ENCODE measurements at places on chromosomes 1 and 21.

- no peak for DNase-seq
These were observed 65.4 kb downstream of the UBIAD1 start for GRCh38 chr1:11338284-11338924.

- DNase-seq: no peak
These were observed 80.2 kb downstream of the LRRC8D start for GRCh38 chr1:89900791-89901708.

- peak; percentile 90 for DNase-seq
These were observed at the start of gene FAAP20 for GRCh38 chr1:2194319-2194897. Gene FAAP20, minus strand, starts transcription at chr1:2194772. Its CDS starts 23 bp downstream, at chr1:2194749.

GRCh38 chr1:246052603-246053002 lies 454.5 kb downstream of the SMYD3 start:
- DNase-seq: no peak

- DNase-seq: peak; percentile 10
These were observed 142.1 kb upstream of the WNT4 start for GRCh38 chr1:22284906-22285548.

DNA sequence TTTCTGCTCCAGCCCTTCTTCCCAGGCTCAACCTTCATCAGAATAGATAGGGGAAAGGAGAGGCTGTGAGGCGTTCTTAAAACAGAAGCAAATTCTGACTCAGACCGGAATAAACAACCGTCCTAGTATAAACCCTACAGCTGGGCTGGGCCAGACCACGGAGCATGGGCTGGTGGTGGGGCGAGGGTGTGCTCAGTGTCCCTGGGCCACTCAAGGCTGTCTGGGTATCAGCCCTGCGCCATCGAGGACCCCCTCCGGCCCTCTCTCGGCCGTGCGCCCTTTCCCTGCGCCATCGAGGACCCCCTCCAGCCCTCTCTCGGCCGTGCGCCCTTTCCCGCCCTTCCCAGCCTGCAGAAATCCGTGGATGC lies 36.0 kb downstream of the CAPN2 start:
- DNase-seq: no peak

GRCh38 chr1:169295846-169296245 lies 71.8 kb downstream of the NME7 start:
- DNase-seq: no peak

DNA sequence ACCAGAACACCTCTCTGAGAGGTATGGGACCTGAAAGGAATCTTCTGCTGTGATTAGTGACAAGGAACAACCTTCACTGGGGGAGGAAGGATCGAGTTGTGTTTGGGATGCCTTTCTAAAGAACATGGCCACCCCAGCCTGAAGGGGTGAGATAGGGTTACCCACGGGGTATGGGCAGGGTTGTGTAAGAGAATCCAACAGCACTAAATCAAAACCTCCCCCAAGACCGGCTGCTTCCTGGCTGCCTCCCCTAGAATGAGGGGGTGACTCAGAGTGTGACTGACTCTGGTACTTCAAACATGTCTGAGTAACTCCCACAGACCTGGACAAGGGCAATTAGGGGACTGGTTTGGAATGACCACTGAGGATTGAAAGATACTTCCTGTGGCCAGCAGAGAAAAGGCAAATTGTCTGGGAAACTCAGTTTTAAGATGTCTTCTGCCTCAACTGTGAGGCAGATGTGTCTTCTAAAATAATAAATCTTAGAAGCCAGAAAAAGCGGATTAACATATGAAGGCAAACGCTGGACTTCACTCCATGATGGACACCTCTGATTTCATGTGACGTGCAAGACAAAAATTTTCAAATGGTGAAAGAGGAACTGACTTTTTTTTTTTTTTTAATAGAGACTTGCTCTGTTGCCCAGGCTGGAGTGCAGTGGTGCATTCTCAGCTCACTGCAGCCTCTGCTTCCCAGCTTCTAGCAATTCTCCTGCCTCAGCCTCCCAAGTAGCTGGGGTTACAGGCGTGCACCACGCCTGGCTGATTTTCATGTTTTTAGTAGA lies 6.7 kb upstream of the PTPN14 start:
- no peak for DNase-seq

- no peak for DNase-seq
These were observed 30.4 kb downstream of the SLC30A7 start for GRCh38 chr1:100926240-100926639.

DNA sequence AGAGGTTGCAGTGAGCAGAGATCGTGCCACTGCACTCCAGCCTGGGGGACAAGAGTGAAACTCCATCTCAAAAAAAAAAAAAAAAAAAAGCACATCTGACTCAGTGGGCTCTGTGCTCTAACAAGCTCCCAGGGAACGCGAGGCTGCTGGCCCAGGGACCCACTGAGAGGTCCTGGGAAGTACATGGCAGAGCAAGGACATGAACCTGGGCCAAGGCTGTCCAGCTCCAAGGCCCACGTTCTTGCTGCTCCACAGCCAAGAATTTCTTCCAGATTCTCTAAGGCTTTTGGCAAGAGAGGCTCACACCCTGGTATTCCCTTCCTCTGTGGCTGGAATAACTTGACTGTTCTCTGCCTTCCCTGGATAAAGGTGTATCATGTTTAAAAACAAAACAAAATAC lies 15.4 kb upstream of the AGTRAP start:
- no peak for DNase-seq

DNA sequence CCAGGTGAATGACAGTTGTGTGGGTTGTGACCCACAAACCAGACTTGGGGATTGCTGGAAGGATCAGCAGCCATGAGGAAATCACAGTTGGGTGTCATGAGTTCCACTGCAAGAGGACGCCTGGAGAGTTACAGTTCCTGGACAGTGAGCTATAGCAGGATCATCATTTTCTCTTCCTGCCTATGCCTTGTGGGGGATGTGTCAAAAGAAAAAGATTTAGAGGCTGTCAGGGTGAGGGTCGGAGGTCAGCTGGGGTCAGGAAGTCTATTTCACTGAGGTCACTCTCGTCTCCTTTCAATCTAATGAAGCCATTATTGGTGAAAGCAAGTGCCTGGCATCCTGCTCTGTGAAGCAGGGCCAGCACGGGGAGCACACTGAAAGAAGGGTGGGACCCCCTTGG lies 7.0 kb upstream of the LIN28A start:
- no peak for DNase-seq

GRCh38 chr1:62159940-62160348 lies 34.7 kb upstream of the L1TD1 start:
- no peak for DNase-seq

DNA sequence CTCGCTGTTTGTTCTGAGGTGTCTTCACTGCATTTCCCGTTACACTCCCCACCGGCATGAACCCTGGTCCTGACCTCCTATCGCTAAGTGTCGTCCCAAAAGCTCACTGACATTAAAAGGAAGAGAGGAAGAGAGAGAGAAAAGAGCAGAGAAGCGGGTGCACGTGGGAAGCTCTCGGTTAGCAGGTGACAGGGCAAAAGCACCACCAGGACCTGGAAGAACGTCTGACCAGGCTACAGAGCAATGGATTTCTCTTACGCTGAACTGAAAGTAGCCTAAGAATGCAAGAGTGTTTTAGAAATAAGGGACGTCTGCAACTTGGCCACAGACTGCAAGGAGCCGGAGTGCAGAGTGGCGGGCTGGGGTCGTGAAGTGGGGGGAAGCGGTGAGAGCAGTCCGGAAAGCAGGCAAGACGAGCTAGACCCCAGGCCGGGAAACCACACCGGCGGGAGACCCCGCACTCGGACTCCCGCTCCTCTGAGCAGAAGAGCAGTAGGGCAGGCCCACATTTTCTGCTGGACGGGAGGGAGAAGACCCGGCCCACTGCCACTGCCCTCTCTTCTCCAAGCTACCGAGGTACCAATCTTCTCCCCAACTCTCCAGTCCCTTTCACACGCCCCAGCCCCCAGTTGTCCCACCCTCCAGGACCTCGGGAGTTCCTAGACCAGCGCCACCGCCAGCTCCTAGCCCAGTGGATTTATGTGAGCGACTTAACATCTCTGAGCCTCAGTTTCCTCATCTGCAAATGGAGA lies 8.3 kb upstream of the MPZL1 start:
- no peak for DNase-seq

- no peak for DNase-seq
These were observed 166.5 kb upstream of the CD34 start for GRCh38 chr1:208077232-208078075.

DNA sequence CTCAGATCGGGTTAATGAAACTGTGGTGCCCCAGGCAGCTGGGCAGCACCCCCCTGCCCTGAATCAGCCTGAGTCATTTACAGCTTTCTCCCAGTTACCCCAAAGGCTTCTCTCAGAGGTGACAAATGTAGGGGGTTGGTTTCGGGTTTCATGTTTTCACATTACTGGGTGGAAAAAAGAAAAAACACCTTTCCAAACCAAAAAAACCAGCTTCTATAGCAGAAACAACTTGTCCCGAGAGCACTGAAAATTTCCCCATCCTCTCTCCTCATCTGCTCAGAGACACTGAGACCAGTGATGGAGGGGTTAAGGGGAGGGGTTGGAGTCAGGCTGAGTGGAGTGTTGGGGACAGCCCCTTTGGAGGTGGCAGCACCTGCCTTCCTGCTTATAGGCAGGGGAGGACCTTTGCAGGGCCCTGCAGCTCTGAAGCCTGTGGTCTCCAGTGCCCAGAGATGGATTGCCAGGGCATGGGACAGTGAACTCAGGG lies 15.6 kb downstream of the UTP11 start:
- DNase-seq: no peak

DNA sequence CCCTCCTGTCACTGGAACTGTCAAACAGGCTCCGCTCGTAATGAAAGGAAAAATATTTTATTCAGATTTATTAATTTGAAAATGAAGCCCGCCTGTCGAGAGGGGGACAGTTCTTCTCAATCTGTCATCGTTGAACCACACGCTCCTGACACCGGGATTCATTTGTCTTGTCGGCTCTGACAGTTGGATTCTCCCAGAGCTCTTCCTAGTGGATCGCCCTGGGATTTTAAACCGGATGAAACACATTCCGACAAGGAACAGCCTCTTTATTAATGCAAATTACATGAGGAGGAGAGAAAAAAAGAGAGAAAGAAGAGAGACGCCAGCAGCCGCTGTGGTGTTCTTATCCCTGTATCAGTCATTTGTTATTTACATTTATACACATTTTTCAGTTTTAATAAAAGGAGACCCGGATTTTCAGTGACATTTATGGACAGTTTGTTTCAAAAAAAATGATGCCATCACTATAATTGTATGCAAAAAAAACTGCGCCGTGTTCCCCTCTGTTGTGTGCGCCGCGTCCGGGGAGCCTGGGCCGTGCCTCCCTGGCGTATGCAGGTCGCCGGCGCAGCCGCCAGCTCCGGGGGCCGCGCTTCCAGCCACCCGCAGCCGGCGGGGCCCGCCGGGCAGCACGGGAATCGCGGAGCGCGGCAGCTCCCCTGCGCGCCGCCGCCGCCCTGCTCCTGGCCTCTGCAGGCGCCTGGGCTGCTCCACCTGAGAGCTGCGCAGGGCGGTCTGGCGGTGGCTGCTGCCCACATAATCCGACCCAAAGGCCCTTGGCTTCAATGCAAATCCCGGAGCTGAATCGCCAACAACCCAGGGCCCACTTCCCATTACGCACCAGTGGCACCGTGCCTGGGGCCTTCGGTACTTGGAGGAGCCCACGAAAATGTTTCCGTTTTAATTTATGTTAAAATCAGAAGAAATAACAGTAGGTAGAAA lies 237.9 kb upstream of the PBX1 start:
- DNase-seq: peak; percentile 37

DNA sequence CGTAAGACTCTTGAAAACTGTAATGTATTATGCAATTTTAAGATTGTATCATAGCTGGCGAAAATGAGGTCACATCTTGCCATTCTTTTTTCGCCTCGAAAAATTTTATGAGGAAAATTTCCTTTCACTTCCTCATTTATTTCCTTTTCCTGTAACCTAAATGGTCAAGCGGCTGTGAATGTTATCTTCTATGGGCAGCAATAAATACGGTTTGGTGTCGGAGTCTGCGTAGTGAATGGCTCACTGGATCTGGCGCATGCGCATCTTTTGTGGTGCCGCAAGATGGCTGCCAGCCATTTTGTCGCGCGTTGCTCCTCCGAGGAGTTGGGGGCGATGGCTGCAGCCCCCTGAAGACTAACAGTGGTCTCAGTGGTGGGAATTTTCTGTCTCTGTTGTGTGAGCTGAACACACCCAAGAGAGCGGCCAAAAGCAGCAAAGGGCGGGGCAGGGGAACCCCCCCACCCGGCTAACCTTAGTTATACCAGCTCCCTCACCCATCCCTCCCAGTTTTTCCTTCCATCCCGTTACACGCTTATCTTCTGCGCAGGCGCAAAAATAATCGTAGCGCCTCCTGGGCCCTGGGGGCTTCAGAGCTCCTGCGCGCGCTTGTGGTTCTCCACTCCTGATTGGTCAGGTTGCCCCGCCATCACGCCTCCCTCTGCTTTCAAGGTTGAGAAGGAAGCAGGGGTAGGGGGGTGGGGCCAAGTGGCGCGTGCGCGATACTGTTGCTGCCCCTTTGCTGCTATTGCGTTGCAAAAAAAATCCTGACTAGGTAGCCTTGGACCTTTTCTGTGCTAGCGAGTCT lies at the start of gene RPRD2:
Gene RPRD2 (plus strand): TSS at position 722 of the 805 bp plus-strand sequence. CDS start 568 bp downstream, outside the sequence.
- DNase-seq: peak; percentile 98

GRCh38 chr1:100292711-100293110 lies 26.7 kb downstream of the RTCA start:
- DNase-seq: no peak

DNA sequence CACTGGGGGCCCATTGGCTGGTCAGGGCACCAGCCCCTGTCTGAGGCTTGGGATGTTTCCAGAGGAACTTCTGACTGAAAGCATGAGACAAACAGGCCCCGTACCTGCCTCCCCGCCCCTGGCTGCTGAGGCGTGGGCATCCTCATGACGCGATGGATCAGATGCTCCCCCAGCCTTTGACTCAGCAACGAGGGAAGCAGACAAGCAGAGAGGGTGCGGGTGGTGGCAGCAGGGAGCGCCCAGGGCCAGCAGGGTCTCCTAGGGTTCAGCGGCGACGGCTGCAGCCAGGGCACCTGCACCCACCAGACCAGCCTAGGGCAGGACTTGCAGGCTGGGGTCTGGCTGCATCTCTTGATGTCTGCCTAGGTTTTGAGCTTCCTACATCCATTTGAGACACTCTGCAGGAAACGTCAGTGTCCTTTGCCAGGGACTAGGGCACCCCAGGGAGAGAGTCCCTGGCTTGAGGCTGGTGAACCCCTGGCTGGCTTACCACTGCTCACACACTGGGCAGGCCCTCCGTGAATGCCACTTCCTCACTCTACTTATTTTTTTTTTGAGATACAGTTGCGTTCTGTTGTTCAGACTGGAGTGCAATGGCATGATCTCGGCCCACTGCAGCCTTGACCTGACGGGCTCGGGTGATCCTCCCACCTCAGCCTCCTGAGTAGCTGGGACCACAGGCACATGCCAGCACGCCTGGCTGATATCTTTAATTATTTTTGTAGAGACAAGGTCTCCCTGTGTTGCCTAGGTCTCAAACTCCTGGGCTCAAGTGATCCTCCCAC lies 63.3 kb downstream of the DHRS3 start:
- DNase-seq: peak; percentile 27

- DNase-seq: no peak
These were observed 499.6 kb downstream of the MRPL39 start for GRCh38 chr21:25107708-25108107.

Data from D341Med (cell line).